ENCODE measurements at places on chromosomes 2 and 18.

- no peak for DNase-seq
Measured at GRCh38 chr2:67579216-67579615, 182.1 kb downstream of the ETAA1 start.

DNA sequence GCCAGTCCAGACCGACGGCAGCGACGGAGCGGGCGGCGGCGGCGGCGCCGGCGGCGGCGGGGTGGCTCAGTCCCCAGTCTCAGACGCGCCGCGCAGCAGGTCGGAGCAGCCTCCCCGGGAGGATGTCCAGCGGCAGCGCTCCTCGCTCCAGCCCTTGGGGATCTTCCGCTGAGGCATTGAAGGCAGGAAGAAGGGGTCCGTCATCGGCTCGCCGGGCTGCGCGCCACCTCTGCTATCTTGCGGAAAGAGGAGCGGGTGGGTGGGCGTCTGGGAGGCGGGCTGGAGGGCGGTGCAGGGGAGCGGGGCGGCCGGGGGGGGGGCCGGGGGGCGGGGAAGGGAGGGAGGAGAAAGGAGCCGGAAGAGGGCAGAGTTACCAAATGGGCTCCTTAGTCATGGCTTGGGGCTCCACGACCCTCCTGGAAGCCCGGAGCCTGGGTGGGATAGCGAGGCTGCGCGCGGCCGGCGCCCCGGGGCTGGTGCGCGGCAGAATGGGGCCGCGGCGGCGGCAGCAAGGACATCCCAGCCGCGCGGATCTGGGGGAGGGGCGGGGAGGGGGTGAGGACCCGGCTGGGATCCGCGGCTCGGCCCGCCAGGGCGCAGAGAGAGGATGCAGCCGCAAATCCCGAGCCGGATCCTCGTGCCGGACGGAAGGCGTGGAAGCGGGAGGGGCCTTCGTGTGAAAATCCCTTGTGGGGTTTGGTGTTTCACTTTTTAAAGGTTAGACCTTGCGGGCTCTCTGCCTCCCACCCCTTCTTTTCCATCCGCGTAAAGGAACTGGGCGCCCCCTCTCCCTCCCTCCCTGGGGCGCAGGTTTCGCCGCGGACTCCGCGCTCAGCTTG is at the start of gene NETO1:
Gene NETO1 (minus strand): TSS at position 242 of the 839 bp plus-strand sequence. CDS start 696 bp downstream, outside the sequence.
- no peak for DNase-seq

GRCh38 chr18:50695431-50696176 is 124.2 kb downstream of the MRO start:
- DNase-seq = no peak

GRCh38 chr18:23998820-23999219 is 15.7 kb upstream of the TTC39C start:
- DNase-seq = no peak

DNA sequence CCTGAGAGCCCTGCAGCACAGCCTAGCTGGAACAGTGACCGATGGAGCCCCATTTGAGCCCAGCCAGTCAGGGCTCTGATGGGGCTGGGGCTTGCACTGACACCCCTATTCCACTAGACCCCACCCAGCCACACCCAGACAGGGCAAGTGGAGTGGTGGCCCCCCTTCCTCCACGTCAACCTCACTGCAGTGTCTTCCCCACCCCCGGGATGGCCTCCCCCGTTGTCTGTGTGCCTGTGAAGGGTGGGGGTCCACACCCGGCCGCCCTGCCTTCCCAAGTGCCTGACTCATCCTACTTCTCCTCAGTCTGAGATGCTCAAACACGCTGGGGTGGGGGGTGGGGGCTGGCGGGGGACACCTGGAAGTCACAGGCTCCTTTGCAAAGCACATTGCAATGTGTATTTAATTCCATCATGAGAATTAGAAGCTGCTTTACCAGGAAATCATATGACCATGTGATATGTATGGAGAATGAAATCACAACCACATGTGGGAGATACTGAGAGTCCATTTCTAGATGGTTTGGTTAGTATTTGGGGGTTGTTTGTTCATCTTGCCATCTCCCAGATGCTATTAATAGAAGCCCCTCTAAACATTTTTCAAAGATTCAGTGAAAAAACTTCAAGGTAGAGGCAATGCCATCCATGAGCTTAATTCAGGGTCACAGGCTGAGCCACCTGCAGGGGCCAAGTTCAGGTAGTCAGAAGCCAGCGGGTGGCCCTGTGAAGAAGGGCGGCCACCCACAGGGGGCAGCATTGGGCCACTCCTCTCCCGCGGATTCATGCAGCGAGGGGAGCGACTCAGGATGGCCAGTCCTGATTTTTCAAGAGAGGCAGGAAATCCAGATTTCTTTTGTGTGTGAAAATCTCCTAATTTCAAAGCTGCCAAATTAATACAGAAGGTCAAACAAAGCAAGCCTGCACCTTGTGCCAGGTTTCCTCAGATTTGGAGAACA is 22.7 kb upstream of the GMPPA start:
- peak; percentile 44 for DNase-seq

- no peak for DNase-seq
Measured at GRCh38 chr2:223797811-223798721, 39.3 kb downstream of the AP1S3 start.

DNA sequence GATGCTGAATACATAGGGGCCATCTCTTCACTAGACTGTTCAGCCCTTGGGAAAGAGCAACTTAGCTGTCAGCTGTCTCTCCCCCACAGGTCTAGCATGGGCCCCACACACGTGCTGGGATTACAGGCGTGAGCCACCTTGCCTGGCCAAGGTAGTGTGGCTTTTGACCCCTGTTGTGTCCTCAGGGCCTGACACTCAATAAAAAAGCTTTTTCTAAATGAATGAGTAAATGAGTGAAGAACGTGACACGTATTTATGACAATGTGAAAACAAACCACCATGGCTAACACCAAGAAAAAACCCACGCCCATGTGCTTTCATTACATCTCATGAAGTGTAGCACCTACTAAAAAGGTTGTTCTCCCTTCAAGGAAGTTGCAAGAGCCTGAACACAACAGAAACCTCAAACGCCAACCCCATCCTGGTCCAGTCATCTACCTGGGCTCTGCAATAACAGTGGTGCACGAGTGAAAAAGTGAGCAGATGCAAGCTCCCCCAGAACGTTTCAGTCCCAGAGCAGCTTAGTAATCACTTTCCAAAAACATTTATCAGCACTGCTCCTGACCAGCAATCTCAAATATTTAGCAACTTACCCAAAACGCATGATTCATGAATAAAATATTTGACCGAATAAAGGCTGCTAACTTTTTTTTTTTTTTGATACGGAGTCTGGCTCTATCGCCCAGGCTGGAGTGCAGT is 3.4 kb downstream of the WDFY1 start:
- peak; percentile 43 for DNase-seq

DNA sequence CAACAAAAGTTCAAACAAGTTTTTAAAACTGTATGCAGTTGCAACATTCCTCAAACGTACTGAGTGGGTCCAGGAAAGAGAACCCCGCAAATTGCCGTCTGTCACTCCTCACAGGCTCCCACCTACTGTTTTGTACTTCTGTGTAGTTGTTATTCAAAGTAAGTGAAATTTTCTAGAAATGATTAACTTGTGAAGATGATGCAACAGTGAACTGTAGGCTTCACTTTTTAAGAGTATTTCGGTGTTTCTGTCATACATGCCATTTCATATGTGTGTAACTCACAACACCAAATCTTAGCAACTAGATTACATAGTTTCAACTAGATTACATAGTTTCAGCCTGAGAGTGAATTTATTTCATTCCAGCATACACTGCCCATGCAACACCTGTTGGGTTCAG is 226.0 kb upstream of the TANK start:
- DNase-seq = no peak

- DNase-seq = no peak
Measured at GRCh38 chr18:9950289-9951016, 36.6 kb downstream of the VAPA start.

DNA sequence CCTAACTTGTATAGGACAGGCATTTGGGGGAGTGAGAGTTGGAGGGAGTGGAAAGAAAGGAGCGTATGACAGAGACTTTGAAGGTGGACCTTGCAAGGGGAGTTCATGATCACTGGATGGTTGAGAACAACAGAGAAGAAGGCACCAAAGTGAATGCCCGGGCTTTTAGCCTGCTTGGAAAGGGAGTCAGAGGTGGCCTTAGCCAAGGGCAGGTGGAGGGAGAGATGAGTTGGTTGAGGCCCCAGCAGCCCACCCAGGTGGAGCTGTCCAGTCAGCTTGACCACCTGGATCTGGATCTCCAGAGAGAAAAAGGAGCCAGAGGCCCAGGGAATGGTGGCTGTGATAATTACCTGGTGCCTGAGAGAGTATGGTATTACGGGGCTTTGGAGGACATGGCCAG is 73.6 kb downstream of the COA5 start:
- no peak for DNase-seq

DNA sequence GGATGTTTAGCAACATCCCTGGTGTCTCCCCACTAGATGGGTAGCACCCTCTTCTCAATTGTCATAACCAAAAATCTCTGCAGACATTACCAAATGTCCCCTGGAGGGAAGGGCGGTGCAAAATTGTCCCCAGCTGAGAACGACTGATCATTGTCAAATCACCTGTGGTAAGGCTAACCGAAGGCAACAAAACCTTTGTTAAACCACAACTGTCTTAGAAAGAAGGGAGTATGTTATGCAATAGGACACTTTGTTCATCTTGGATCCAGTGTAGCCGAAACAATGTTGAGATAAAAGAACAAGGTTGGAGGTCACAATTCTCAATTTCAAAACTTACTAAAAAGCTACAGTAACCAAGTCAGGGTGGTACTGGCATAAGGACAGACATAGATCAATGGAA is 50.3 kb upstream of the ST3GAL5 start:
- no peak for DNase-seq

DNA sequence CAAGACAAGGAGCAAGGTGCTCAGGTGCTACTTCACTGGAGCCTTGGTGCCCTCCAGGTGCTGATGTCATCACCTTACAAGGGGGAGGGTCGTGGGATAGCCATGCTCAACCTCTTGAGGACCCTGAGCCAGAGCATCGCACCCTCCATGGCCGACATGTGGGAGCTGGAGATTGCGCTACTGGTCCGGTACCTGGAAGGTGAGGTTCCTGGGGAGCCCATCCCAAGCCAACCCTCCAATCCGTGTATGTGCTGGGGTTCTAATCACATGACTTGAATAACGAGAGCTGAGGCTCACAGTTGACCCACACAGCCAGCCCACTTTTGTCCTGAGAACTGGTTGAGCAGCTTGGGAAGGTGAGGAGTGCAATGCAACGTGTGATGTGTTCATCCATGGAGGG is 25.9 kb downstream of the MROH2A start:
- no peak for DNase-seq

DNA sequence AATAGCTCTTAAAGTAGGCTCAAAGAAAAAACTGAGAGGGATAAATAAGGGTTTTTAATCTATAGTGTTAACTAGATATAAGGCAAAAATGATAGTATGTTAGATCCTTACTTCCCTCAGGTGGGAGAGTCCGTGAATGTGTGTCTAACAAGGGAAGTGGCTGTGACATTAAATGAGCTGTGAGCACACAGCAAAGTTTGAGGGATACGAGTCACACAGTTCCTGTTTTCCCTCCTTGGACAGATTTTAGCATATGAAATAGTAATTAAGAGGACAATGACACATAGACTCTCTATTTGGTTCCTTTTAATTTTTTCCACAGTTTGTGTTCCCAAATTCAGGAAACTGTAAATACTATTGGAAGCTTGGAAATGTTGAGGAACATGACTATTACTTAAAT is 148.4 kb upstream of the CAVIN2 start:
- DNase-seq = no peak

- DNase-seq = no peak
Measured at GRCh38 chr2:107025869-107026380, 140.0 kb upstream of the ST6GAL2 start.

- DNase-seq = no peak
Measured at GRCh38 chr2:42906557-42907411, 114.4 kb upstream of the HAAO start.

GRCh38 chr18:69677595-69677994 is 270.1 kb downstream of the CD226 start:
- no peak for DNase-seq

GRCh38 chr2:215775106-215775505 is 238.2 kb downstream of the MREG start:
- no peak for DNase-seq

DNA sequence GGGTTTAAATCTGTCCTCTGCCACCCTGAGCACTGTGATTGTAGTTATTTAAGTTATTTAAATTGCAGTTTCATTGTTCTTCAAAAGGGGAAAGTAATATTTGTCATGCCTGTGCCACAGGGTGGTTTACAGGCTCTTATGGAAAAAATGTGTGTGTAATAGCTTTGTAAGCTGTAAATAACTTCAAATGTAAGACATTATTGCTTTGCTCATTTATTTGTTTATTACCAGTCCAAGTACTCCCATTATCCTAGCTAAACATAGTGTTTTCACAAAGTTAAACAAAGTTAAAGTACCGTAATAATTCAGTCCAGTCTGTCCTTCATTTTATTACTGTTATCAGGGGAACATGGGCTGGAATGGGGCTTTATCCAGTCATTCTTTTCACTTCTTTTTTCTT is 43.4 kb upstream of the IGFBP2 start:
- no peak for DNase-seq

DNA sequence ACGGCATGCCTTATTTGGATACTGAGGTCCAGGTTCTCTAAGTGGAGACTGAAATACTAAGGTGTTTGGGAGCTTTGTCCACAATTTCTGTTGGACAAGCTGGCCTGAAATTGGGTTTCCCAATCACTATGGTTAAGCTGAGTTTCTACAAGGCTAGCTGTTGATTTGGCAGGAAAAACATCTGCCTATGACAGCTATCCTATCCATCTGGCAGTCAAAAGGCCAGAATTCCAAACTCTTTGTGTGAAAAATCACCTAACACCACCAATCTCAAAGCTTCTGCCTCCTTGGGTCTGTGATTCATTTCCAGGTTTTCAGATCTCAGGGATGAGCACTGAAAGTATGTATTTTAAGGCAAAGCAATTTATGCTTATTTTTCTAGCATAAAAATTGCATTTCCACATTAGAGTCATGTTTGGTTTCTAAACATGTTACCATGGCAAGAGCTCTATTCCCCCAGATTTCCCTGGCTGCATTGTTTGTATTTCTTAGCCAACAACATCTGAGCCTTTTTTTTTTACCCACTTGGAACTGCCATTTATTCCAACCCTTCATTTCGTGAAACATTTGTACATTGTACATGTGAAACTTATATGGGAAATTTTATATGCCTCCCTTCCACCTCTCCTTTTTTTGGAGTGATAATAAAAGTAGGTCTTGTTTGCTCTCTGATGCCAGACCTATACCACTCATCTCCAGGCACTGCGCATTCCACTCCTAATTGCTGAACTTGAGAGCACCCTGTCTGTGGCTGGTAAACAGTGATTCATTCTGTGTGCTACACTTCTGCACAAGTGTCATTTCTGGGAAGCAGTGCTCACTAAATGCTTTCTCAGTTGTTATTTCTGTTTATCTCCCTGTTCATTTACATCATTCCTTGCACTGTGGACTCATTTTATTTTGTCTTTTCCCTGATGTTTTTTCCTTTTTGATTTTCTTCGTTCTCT is 15.9 kb upstream of the CCDC85A start:
- no peak for DNase-seq
